ENCODE measurements at places on chromosomes 6 and 20.

DNA sequence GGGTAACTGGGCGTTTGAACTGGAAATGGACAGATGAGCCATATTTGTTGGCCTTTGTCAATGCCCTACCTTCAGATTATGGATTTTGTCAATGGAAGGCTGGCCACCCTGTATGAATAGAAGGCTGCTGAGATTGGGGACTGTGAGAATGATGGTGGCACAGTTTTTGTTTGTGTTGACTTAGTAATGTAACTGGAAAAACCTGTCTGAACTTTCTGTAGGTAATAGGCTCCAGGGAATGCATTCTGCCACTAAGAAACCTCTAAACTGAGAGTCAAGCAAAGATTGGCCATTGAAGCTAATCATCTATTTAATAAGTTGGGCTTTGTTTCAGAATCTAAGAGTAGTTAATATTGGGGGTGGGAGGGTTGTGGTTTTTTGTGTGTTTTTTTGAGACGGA lies 97.5 kb downstream of the FOXO3 start:
- no peak for DNase-seq

DNA sequence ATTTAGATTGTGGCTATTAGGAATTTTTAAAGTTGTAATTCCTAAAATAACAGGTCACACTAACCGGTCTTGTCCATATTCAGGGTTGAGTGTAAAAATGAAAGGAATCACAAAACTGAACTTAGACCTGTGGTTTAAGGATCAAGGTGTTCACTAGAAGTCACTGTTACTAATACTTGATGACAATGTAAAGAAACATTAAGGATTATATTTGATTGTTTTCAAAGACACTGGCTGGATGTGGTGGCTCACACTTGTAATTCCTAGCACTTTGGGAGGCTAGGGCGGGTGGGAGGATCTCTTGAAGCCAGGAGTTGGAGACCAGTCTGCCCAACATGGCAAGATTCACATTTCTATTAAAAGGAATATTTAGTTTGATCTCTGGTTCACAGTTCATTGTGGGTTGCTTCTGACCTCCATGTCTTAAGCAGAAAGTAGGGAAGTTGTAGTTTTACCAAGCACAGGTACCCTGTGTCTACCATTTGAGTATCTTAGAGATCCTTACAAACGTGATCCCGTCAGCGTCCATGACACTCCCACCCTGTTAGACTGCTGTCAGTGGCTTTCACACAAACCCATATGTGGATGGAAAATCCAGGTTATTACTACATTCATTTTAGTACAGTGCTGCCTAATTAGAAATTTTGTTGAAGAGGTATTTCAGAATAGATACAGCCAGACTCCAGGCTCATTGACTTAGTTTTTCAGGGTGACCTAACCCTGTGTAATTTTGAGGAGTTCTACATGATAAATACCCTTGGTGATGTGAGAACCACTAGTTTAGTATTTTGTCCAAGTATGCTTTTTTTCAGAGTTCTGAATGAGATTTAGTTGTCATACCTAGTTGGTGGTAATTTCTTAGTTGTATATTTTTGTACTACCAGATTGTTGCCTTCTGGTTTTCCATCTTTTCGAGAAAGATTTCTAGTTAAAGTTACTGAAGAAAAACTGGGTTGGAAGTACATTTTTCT lies 10.2 kb downstream of the SRSF3 start:
- DNase-seq, result no peak

DNA sequence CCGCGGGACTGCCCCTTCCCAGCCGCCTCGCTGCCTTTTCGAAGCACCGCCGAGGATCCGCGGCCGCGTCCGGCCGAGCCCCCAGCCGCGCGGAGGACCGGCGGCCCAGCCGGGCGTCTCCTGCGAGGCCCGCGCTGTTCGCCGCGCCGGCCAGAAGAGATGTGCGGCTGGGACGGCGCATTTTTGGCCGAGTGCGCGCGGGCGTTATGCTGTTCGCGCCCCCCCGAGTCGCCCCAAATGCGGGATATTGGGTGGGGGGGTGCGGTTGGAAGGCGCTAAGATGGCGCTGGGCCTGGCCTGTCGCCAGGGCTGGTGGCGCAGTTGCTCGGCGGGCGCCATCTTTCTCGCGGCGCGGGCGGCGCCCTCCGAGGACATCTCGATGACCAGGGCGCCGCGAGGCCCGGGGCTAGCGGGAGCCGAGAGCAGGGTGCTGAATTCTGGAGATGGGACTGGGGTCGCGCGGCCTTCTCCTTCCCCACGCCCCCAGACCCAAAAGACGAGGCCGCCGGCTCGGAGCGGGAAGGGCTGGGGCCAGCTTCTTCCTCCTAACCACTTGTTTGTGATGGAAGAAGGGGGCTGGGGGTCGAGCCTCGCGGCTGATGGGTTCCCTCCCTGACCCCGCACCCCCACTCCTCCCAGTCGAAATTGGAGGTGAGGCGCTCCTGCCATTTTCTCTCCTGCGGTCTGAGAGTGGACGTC lies 1.5 kb downstream of the BICRAL start:
- peak; percentile 88 for DNase-seq

- DNase-seq, result no peak
Observed at GRCh38 chr6:105611606-105612005, 208.7 kb upstream of the PREP start.

DNA sequence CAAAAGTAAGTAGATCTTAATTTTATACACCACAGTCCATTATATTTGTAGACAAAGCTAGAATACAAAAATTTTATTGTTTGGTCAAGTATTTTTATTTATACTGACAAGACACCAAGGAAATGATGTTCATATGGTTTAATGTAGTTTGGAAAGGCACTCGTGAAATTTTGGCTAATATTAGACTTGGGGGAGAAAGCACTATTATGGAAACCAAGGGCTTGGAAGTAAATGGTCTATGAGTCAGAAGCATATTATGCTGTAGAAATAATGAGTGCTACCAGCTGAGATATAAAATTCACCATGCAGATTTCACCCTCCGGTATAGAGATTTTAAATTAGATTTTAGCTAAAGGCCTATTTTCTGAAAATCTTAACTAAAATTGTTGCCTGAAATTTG lies 233.6 kb downstream of the KCNQ5 start:
- no peak for DNase-seq

DNA sequence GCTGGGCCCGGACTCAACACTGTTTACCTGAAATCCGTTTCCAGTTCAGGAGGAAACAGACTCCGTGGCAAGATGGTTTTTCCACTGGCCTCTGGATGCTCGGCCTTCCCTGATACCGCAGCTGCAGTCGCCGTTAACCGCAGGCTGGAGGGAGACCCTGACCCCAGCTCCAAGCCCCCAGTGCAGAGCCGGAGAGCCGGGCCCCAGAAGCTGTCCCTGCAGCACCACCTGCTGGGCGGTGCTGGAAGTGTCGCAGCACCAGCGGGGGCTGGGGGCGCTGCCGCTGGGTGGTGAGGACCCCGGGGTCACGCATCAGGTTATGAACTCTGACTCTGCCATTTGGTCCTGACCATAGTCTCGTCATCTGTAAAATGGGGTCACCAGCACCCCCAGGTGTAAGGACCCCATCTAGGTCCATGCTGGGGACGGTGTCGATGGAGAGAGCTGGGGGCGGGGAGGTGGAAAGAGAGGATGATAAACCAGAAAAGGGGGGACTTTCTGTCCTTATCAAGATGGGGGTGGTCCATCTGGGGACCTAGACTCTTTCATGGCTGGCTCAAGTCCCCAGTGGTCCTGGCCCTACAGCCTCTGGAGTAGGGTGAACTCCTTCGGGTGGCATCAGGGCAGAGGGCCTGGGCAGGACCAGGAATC lies 20.8 kb upstream of the CHRNA4 start:
- DNase-seq, result no peak

- no peak for DNase-seq
Observed at GRCh38 chr20:7383216-7383615, 557.0 kb downstream of the HAO1 start.

- no peak for DNase-seq
Observed at GRCh38 chr6:73074175-73074574, 151.1 kb downstream of the KHDC1L start.

GRCh38 chr6:130943738-130944137 lies 116.5 kb downstream of the SMLR1 start:
- no peak for DNase-seq

DNA sequence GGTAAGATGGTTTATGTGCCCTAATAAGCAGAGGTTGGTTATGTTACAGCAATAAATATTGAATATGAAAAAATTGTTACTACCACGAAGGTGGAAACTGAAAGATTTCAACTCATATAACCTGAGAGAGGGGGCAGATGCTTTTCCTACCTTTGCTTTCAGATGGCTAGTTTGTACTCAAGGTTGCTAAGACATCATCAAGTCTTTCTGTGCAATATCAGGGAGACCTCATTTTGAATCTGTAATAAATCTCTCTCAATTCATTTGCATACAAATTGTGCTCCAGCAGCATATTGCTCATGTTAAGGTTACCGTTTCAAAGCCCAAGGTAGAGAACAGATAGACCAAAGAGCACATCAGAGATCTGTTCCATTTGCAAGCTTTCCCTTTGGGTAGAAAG lies 220.4 kb downstream of the KHDC1L start:
- DNase-seq, result no peak

All from Right ventricle myocardium superior (tissue), 1 donor.